ENCODE measurements at places on chromosomes 5 and 9. TPM values are rescaled to one million over a fixed set of nuclear protein-coding genes. Genes with fewer than 3 reads are reported as not detected.
A peak's percentile ranks its signal among the peaks of the same experiment; 100 is the strongest.

The IL3 gene
- not detected for total RNA-seq

GRCh38 chr5:142292249-142292648 lies 32.6 kb downstream of the SPRY4 start:
- no peak overlapping the region for H3K27ac ChIP-seq
- H3K36me3 ChIP-seq = peaks cover 3% of the 10 kb centered on the region
- peaks cover 10% of the 10 kb centered on the region for H3K27me3 ChIP-seq
- DNase-seq = no peak
- H3K4me1 ChIP-seq = peaks cover 21% of the 10 kb centered on the region

The HINT1 gene
- total RNA-seq = 236 TPM

DNA sequence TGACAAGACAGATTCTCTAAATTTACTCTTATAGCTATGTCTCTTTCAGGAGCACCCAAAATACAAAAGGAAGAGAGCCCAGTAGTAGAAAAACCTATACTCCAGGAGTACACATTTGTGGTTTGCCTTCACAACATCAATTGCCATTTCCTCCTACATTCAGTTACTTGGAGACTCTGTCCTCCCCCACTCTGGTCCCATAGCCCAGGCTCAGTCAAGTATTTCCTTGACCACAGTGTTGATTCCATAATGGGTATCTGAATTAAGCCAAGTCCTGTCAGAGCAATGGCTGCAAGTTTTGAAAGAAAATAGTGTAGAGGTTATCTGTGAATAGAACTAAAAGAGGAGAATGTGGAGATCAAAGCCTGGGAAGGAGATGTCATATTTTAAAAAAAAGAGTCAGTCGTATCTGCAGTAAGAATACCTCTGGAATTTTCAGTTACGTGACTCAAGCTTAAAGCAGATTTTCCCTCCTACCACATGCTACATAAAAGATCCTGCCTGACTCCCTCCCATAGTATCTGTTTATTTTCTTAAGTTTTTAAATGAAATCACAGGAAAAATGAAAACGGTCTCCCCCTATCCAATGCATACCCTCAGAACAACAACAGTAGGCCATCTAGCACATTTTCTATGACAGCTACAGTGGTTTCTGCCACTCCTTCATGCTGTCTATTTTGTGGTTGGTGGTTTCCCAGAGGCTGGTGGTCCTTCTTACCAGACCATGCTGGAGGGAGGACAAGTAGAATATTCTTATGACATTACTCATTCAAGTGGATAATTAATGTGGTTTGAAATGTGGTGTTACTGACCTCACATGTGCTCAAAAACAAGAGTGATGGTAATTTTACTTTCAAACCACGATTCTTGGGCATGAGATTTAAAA lies 249.7 kb upstream of the TMEM161B start:
- H3K27ac ChIP-seq = no peak overlapping the region
- H3K36me3 ChIP-seq = peaks cover 3% of the 10 kb centered on the region
- H3K4me3 ChIP-seq = no peak overlapping the region
- H3K27me3 ChIP-seq = peaks cover 28% of the 10 kb centered on the region
- DNase-seq = no peak

GRCh38 chr5:159762921-159763320 lies 153.4 kb upstream of the ADRA1B start:
- no peak overlapping the region for H3K27ac ChIP-seq
- H3K4me1 ChIP-seq = peaks cover 9% of the 10 kb centered on the region

DNA sequence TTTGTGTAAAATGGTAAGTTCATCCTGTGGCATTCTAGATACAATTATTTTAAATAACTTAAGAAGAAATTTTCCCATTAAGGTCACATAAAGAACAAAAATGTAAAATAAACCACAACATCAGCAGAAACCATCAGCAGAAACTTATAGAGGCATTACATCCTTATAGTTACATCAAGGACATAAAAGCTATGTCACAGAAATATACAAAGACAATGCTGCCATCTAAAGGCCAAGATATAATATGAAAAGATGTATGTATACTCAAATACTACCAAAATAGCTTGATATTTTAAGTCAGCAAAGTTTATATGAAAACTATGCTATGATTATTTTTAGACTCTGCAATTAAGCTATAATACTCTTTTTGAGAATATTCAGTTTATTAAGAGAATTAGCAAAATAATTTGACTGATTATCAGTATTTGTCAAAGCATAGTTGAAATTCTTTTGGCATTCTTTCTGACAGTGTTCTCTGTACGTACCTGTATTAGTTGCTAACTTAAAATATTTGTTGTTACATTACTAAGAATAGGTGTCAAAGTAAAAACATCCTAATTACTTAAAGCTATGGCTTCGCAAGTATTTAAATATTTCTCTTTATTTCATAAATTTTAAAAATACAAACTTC lies 36.2 kb downstream of the FBXL17 start:
- no peaks in the 10 kb centered on the region for H3K27me3 ChIP-seq
- no peak for DNase-seq
- H3K4me1 ChIP-seq = peaks cover 2% of the 10 kb centered on the region
- H3K27ac ChIP-seq = no peak overlapping the region
- H3K4me3 ChIP-seq = no peak overlapping the region

DNA sequence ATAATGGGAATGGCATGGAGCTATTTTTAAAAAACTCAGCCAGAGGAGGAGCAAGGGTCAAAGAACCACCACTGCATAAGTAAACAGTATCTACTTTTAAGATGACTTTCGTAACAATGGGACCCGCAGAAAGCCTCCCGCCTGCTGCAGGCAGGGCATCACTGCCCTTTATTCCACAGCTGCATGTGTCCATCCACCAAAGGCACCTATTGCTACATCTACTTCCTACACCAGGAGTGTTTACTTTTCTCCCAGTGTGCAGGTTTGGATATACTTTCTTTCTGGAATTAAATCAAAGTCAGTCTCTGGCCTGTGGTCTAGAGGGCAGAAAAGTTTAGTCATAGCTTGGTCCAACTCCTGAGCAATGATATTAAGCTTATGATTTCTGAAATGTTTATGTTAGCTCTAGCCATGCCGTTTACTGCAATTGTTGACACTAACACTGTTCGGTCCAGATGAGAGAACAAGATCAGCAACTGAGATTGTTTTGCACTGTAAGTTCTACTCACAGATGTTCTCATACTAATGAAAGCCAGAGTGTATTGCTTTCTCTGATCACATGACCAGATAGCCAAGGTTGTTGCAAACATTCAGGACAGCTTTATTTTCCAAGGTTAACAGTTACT lies 391.5 kb downstream of the FGF10 start:
- DNase-seq = no peak
- H3K36me3 ChIP-seq = no peaks in the 10 kb centered on the region

DNA sequence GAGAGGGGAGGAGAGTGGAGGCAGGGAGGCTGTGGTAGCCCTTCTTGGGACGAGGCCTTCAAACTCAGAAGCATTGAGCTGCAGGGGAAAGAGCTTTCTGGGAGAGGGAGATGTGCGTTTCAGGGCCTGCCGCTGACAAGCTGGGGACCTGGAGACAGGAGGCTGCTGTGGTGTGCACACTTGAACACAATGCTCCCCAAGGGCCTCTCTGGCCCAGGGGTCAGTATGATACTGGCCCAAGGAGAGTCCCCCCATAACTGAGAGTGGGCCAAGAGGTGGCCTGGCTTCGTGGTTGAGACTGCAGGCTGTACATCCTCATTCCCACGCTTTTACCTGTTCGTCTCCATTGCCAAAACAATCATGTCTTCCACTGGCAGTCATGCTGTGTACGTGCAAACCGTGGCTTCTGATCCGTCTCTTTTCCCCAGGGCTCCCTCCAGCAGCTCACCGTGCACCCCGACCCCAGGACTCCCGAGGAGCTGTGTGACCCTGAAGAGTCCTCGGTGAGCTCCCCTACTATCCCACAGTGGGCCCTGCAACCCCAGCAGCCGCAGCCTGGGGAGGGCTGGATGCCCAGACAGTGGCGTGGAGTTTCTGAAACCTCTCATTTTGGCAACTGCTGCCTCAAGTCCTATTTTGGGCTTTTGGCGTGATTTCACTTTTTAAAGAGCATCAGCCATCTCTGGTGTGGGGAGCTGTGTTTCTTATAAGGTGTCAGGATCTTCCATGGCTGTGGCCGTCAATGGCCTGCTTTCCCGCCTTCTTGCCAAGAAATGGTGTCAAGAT lies 43.4 kb downstream of the COL15A1 start:
- H3K4me3 ChIP-seq = no peak overlapping the region
- peaks cover 20% of the 10 kb centered on the region for H3K27me3 ChIP-seq
- H3K4me1 ChIP-seq = peaks cover 3% of the 10 kb centered on the region
- peaks cover 3% of the 10 kb centered on the region for H3K36me3 ChIP-seq
- DNase-seq = no peak

The ZNG1F gene
- 7.3 TPM for total RNA-seq

The ADGRV1 gene
- total RNA-seq = 0.44 TPM

DNA sequence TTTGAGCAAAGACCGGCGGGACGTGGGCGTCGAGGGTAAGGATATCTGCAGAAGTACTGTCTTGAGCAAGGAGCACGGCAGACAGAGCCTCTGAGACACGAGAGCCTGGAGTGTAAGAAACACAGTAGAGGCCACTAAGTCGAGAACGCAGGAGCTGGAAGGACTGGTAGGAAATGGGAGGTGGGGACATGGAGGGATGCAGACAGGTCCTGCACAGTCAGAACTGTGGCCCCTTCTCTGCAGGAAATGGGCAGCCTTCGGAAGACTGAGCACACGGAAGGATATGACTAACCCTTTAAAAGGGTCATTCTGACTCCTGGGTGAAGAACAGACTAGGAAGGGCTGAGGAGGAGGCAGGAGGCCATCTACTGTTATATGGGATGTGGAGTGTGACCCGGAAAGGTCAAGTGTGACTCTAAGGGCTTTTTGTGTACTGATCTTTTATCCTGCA lies 1.4 kb upstream of the CAMSAP1 start:
- peaks cover 7% of the 10 kb centered on the region for H3K36me3 ChIP-seq
- no peak for DNase-seq
- peaks cover 40% of the 10 kb centered on the region for H3K4me1 ChIP-seq
- peak overlapping the region; percentile 89 for H3K4me3 ChIP-seq

Measured in T-helper 17 cell (primary cell).